ENCODE measurements at places on chromosomes 6 and 20.

- no peak for DNase-seq
- no peaks in the 10 kb centered on the region for H3K27me3 ChIP-seq
- H3K27ac ChIP-seq, result no peak overlapping the region
These were observed 212.7 kb downstream of the UST start for GRCh38 chr6:148959501-148959900.

GRCh38 chr20:50551288-50551687 is 41.1 kb downstream of the PTPN1 start:
- DNase-seq, result no peak
- peaks cover 14% of the 10 kb centered on the region for H3K36me3 ChIP-seq
- no peak overlapping the region for H3K27ac ChIP-seq
- H3K4me3 ChIP-seq, result no peak overlapping the region
- H3K4me1 ChIP-seq, result peaks cover 9% of the 10 kb centered on the region
- no peaks in the 10 kb centered on the region for H3K27me3 ChIP-seq

DNA sequence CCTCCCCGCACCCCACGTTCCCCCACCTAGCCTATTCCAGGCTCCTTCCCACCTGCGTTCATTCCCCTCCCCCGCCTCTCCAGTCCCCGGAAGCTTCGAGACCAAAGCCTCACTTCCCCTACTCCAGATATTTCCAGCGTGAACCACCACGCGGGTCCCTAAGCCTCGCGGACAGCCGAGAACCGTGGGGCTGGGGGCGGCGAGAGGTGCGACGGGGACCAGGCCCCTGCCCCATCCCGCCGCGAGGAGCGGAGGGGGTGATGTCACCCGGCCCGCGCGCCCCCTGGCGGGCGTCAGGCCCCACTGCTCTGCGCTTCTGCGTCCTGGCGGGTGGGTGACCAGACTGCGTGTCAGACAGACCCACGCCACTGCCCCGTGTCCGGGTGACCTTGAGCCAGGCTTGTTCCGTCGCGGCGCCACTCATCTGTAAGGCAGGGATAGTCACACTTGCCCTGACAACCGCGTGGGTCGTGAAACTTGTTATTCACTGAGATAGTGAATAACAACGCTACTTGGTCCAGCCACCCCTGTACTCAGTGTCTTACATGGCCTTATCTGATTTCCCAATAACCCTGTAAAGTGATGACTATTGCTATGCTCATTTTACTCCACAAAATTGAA is 9.0 kb upstream of the HSP90AB1 start:
- peaks cover 5% of the 10 kb centered on the region for H3K4me1 ChIP-seq
- peak overlapping the region; percentile 87 for H3K27ac ChIP-seq
- peak; percentile 69 for DNase-seq
- no peaks in the 10 kb centered on the region for H3K36me3 ChIP-seq
- peak overlapping the region; percentile 75 for H3K4me3 ChIP-seq
- no peaks in the 10 kb centered on the region for H3K27me3 ChIP-seq

GRCh38 chr20:21505161-21505809 is 8.6 kb downstream of the NKX2-2 start:
- peak; percentile 57 for DNase-seq
- no peak overlapping the region for H3K27ac ChIP-seq
- no peaks in the 10 kb centered on the region for H3K36me3 ChIP-seq

GRCh38 chr6:4029687-4030086 is 49.2 kb downstream of the FAM217A start:
- H3K27me3 ChIP-seq, result no peaks in the 10 kb centered on the region
- peaks cover 15% of the 10 kb centered on the region for H3K36me3 ChIP-seq
- no peak overlapping the region for H3K27ac ChIP-seq
- peaks cover 9% of the 10 kb centered on the region for H3K4me1 ChIP-seq
- no peak for DNase-seq

DNA sequence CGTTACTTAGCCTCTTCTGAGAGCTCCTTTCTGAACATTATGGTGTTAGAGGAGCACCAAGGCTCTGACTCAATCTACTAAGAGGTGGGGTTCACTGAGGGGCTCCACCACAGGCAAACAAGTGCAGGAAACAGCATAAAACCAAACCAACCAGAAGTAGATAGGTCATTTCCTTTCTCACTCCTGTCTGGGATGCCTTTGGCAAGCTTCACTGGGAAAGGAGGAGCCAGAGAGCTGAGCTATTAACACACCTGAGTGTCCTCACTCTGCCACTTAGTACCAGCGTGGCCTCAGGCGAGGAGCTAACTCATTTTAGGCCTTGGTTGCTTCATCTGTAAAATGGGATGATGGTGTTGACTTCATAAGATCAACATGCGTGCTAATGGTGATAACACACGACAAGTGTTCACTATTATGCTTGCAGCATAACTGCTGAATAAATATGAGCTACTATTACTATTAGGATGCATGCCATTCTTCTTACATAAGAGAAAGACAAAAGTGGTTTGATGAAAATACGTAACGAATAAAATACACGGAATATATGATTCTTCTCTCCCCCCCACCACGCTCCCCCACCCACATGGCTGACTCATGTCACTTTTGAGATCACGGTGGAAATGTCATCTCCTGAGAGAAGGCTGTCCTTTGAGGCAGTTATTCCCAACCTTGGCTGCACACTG is 185.4 kb downstream of the BCAS1 start:
- H3K4me3 ChIP-seq, result no peak overlapping the region
- H3K4me1 ChIP-seq, result peaks cover 7% of the 10 kb centered on the region
- H3K27ac ChIP-seq, result no peak overlapping the region
- no peak for DNase-seq
- no peaks in the 10 kb centered on the region for H3K36me3 ChIP-seq
- no peaks in the 10 kb centered on the region for H3K27me3 ChIP-seq

- no peak for DNase-seq
- no peaks in the 10 kb centered on the region for H3K27me3 ChIP-seq
- H3K27ac ChIP-seq, result no peak overlapping the region
- H3K4me1 ChIP-seq, result peaks cover 13% of the 10 kb centered on the region
- no peak overlapping the region for H3K4me3 ChIP-seq
- H3K36me3 ChIP-seq, result no peaks in the 10 kb centered on the region
These were observed 2.2 kb upstream of the RPF2 start for GRCh38 chr6:110979565-110980101.

DNA sequence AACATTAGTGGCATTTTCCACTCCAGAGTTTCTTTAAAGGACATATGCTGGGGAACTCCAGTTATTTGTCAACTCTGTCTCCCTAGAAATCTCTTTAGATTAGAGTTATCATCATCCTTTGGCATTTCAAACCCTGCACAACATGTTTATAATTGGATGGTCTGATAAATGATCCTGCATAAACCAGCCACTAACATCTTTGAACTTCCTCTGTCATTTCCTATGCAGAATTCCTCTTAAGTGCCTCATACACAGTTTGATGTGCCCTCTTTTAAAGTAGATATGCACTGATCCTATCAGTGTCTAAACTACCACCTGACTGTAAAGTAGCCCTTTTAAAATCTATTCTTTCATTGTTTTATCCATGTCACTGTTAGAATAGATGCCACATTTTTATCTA is 306.3 kb upstream of the IRAK1BP1 start:
- no peaks in the 10 kb centered on the region for H3K4me1 ChIP-seq
- no peaks in the 10 kb centered on the region for H3K27me3 ChIP-seq
- no peaks in the 10 kb centered on the region for H3K36me3 ChIP-seq
- no peak overlapping the region for H3K27ac ChIP-seq
